ENCODE measurements at places on chromosomes 5 and 9.

GRCh38 chr5:95936812-95937397 lies 24.7 kb downstream of the ELL2 start:
- DNase-seq = no peak

DNA sequence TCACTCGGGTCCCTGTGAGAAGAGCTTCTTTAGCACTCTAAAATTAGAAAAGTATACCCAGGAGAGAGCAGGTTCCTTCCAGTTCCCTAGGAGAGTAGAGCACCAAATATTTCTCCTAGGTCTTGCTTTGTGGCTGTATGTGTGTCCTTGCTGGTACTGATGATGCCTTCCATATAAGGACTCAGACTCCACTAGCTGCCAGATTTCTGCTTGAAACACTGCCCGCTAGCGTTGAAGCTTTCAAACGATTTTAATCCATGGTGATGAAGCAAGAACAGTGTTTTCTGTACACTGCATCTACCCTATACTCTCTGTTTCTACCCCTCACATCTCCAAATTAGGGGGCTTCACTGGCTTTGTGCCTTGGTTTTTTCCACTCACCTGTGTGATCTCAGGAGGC lies 2.4 kb upstream of the SMC2 start:
- no peak for DNase-seq

GRCh38 chr5:5932824-5933223 lies 445.5 kb downstream of the MED10 start:
- no peak for DNase-seq

DNA sequence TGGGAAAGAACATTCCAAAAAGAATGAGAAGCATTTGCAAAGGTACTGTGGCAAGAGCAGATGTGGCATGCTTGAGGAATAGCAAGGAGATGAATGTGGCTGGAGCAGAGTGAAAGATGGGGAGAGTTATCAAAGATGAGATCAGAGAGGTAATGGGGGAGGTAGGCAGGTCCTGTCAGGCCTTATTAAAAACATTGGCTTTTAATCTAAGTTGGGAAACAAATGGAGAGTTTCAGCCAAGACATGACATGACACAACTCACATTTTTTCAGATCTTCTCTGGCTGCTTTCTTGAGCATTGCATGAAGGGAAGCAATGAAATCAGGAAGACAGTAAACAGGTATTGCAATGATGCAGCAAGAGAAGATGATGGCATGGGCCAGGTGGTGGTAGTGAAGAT lies 120.3 kb downstream of the MUSK start:
- no peak for DNase-seq

- no peak for DNase-seq
These were observed 986.4 kb upstream of the CDH18 start for GRCh38 chr5:20974426-20974825.

DNA sequence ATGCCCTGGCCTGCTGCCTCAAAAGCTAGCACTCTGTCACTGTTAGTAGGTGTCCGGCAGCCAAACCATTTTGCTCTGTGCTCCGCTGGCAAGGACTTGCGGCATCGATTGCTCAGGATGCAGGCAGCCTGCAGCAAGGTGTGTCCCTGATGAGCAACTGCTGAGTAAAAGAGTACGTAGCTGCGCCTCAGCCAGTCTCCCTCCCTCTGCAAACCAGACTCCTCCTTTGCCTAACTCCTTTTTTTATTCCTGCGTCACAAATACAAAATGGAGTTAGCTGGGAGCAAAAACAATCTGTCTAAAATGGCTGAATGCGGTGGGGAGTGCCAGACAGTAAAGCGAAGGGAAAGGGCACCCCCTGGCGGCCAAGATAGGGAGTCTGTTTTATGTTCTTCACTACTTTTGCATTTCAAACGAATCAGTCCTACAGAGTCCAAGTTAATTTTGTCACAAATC lies 61.1 kb downstream of the DIAPH1 start:
- DNase-seq = peak; percentile 74

DNA sequence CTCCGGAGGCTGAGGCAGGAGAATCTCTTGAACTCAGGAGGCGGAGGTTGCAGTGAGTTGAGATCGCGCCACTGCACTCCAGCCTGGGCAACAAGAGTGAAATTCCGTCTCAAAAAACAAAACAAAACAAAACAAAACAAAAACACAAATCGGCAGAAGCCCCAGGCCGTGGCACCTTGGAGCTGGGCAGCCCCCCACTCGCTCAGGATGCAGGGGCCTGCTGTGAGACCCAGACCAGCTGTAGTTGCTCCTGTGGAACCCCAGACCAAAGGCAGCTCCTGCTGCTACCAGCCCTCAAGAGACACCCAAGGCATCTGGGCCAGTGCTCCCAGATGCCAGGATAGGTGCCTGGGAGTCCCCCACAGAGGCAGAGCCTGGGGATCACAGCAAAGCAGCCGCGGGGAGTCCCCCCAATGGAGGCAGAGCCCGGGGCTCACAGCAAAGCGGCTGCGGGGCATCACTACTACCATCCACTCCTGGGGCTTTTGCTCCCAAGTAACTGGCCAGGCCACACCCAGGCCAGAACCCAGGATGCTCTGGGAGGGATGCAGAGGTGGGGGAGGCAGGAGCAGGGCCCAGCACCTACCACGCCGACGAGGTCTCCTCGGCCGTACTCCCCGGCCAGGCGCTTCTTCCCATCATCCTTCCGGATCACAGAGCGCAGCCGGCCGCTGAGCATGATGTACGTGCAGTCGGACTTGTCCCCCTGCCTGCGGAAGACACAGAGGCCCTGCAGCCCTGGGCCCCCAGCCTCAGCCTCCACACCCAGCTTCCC lies 37.7 kb upstream of the NSMF start:
- no peak for DNase-seq

DNA sequence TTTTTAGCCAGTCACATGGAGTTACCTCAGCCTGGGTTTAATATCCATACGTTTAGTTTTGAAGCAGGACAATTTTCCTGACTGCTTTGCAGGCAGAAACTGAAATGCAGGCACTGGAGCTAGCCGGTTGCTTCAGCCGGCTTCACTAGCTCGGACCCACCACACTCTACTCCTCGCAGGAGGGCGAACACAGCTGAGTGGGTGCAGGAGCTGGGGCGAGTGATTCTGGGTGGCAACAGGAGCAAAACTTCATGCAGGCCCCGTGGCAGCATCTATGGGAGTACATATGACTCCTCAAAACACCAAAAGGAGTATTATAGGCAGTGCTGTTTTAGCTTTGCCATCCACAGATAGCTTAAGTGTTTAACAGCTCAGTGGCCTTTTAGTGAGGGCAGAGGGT lies 1211.8 kb upstream of the NUDT12 start:
- no peak for DNase-seq

- no peak for DNase-seq
These were observed 19.4 kb upstream of the RNF130 start for GRCh38 chr5:180090769-180091546.

GRCh38 chr5:132876020-132876759 lies 2.7 kb downstream of the LEAP2 start:
- DNase-seq = no peak

GRCh38 chr5:173634465-173634983 lies 18.1 kb upstream of the BOD1 start:
- DNase-seq = no peak

DNA sequence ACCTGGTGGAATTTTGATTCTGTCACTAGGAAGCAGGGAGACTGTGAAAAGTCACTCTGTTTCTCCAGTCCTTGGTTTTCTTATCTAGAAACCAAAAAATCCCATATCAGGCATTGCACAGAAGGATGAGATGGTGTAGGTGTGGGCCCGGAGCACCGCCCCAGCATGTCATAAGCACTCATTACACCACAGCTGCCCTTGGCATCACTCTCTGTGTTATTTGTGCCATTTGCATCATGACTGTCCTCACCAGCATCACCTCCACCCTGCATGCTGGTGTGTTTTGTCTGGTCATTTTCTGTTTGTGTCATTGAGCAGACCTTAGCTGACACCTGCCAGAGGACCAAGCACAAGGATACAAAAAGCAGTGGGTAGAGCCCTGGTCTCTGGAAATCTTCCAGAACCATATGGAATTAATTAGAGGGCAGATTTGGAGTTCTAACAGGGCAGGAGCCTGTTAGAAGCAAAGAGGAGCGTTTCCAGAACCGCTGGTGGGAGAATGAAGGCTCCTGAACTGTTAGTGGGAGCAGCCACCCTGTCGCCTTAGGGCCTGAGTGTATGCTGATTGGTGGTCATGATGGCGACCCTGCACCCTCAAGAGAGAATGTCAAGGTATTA lies 99.3 kb downstream of the AMBP start:
- DNase-seq = no peak

DNA sequence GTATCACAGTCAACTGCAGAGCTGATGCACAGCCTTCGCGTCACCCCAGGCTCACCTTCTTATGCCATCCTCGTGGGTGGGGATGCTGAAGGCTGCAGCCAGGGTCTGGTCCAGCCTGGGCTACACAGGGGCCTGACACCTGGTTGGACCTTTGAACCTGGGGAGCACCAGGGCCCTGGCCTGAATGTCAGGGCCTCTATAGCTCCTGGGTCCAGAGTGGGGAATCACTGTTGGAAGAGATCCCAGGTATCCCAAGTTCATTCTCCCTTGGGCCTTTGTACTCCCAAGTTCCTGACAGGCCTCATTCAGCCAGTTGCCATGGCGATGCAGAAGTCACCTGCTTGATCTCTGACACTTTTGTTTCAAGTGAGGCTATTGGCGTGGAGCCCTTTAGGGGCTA lies 43.8 kb downstream of the ZNF618 start:
- no peak for DNase-seq

DNA sequence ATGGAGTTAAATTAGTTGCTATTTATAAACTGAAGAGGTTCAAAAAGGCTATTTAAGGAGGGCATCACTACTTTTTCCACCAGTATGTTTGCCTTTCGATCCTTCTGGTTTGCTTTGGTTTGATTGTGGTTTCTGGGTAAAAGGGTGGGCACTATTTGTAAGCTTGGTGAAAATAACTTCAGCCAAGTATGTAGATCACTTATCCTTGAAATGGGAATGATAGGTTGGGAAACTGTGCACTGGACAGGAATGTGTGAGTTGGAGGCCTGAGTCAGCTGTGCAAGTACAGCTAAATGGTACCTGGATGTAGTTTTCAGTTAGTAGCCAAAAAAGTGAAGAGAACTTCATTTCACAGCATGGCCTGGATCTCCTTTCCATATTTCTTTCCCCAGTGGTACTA lies 466.2 kb downstream of the ENC1 start:
- no peak for DNase-seq

GRCh38 chr5:136051486-136052220 lies 22.9 kb downstream of the TGFBI start:
- DNase-seq = no peak

DNA sequence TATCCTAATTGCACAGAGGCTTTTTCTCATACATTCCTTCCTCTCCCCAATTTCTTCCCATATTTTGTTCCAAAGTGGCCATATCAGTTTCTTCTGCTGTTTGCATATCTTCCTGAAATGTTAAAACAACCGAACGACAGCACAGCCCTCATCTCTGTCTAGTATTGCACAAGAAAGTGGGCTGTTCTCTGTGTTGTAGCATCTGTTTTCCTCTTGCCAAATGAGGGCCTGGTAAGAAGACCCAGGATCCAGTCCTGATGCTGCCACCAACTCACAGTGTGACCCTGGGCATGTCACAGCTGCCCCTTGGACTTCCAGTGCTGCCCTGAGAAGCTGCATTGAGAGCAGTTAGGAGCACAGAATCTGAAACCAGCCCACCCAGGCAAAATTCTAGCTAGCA lies 4.1 kb downstream of the SLC31A2 start:
- DNase-seq = no peak

GRCh38 chr9:94973451-94973941 lies 247.0 kb downstream of the AOPEP start:
- no peak for DNase-seq

DNA sequence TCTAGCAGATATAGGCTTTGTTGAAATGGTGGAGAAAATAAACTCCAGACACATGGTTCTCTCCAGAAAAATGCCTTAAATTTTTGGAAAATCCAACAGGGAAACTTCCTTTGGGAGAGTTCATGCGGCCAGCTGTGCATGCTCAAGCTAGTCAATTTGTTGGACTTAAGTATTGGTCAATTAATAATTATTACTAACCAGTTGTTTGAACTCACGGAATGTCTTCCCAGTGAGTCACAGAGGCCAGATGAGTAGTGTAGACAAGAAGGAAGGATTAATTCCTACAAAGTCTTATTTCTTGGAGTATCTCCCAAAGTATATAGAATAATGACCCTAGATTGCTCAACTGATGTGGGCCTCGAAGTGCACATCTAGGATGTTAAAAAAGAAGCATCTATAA lies 103.6 kb downstream of the MACIR start:
- no peak for DNase-seq

DNA sequence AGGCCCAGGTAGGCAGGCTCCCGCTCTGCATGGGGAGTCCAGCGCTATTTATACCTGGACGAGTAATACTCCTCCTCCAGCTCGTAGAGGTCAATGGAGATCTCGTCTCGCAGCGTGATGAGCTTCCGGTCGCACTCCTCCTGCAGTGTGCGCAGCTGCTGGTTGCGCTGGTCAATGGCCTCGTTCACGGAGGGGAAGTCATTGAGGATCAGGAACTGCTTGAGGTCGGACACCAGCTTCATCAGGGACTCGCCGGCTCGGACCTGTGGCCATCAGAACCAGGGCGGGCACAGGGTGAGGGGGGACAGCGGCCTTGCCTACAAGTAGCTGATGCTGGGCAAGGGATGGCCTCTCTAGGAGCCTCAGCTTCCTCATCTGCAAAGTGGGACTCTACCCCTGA lies 3.9 kb downstream of the MED22 start:
- no peak for DNase-seq

DNA sequence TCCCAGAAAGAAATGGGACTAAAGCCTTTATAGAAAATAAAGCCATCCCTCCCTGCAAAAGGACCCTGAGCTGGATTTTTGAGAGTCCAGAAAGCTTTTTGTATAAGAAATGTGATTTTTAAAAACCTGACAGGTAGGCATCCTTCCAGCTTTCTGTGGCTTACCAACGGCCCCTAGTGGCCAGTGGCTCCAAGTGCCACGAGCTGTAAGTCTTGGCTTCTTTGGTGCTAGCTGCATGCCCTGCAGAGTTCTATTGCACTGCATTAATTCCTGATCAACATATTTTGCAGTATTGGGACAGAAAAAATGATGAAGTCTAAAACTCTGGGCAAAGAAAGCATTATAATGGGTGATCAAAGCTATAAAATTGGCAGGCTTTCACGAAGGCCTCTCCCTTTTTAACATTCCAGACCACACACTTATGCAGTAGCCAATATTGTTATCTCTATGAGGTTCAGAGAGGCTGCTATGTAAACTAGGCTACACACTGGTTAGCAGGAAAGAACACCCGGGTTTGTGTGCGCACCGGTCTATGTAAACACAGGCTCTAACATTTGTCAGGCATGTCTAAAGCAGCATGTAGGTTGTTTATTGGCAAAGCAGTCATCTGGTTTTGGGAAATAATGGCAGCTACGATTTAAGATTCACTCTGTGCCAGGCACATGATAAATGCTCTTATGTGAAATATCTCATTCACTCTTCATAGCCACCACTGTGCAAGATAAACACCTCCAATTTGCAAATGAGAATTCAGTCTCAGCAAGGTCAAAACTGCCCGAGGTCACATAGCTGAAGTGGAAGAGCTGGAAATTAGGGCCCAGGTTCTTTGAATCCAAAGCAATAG lies 55.2 kb downstream of the NMUR2 start:
- DNase-seq = peak; percentile 30
